Globus pallidus (tissue), 1 donor: ENCODE measurements at places on chromosomes 6 and 20.

- DNase-seq = no peak
Measured at GRCh38 chr6:28807682-28808280, 116.0 kb downstream of the TRIM27 start.

GRCh38 chr20:56788041-56788670 lies 159.1 kb downstream of the TFAP2C start:
- no peak for DNase-seq

GRCh38 chr6:74409447-74409846 lies 713.4 kb downstream of the CD109 start:
- no peak for DNase-seq

DNA sequence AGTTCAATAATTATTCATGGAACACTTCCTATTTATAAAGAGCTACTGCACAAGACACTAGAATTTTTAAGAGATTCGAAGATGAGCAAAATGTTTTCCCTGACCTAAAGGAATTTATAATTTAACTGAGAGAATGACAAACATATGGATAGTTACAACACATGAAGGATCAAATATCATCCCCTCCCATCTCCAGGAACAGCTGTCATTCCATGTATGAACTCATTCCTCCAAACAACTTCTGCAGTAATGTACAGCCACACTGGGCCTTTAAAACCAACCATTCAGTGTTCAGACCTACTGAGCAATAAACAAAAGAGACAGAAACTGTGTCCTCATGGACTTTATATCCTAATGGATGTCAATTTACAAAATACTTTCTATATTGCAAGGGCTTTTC lies 87.8 kb downstream of the KIF16B start:
- no peak for DNase-seq

GRCh38 chr6:16078064-16078463 lies 50.8 kb upstream of the MYLIP start:
- DNase-seq = no peak

DNA sequence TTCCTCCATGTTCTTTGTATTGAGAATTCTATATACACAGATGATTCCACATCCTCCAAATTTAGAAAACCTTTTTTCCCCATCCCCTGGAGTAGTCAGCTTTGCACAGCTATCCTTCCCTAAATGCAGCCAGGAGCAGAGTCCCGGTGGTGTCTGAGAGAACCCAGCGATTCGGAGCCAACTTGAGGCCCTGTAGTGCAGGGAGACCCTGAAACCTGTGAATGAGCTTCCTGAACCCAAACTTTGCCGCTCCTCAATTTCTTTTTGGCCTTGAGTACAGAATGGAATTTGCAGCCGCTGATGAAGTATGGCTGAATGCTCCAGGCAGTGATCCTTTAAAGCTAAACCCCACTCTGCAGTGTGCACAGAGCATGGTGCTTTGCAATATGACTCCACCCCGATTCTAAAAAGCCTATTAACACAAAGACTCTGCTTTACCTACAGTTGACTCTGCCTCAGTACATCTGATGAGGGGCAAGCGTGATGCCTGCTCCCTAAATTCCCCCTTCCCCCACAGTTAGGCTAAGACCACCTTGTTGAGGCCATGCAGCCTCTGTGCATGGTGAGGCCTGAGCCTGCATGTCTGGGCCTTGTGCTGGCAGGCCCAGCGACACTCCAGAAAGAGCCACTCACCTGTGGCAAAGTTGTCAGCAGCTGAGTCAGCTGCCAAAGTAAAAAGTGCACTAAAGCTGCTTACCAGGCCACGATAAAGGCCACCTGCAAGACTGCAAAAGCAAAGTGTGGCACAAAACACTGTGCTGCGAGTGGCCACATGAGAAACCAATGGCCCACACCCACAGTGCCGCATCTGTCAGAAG lies 82.1 kb downstream of the PLEKHG1 start:
- DNase-seq = no peak

GRCh38 chr6:27280064-27280539 lies 32.0 kb downstream of the POM121L2 start:
- DNase-seq = no peak

DNA sequence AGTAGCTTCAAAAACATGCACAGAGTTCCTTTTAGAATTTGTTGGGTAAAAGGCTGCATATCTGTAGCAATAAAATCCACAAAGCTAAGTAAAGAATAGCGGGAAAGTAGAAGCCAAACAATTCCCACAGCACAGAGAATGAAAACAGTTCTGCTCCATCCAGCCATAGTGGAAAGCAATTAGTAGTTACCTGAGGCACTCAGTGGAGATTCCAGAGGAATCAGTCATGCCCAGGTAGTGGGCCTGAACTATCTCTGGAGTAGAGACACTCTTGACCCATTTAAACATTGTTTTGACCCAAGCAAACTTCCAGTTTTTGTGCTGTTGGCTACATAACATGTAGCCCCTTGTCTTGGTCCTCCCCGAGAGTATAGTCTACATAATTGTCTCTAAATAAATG lies 559.5 kb upstream of the PTCHD4 start:
- DNase-seq = no peak

DNA sequence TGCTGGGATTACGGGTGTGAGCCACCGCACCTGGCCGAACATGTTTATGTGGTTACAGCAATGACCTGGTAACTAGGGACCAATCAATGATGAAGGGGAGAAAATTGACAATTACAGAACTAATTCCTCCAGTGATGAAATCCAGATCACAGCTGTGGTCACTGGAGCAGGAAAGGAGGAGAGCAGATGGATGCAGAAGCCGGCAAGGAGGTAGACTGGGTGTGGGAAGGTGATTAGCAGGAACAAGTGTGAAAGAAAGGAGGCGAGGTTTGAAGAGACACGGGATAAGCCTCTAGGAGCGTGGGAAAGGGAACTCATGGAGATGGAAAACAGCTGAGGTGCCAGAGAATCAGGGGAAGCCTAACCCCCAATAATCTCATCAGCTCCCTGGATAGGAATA lies 17.2 kb upstream of the SPAG4 start:
- no peak for DNase-seq

- no peak for DNase-seq
Measured at GRCh38 chr20:6030453-6031080, 23.3 kb downstream of the LRRN4 start.

DNA sequence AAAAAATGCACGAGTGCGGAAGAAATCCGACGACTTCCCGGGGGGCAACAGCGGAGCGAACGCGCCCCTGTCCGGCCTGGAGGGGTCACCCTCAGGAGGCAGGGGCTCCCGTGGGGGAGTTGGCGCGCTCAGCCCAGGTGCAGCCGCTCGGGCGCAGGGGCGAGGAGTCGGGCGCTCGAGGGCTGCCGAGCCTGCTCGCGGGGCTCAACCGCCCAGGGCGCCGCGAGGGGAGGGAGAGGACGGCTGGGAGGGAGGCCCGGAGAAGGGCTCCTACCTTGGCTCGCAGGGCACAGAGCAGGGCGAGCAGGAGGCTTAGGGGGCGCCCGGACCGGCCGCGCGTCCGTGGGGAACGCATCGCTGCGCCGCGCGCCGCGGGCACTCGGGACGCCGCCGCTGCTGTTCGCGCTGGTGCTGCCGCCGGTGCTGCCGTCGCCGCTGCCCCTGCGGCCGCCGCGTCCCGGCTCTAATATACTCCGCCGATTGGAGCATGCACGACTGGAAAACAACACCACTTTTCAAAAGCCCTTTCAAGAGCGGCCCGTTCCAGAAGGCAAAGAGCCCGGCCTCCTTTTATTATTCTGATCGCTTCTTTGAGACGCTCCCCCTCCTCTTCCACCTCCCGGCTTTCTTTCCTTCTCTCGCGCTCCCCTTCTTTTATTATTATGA lies 490 bp downstream of the JAG1 start:
- DNase-seq = no peak

GRCh38 chr6:146550911-146551310 lies 7.3 kb downstream of the RAB32 start:
- no peak for DNase-seq

GRCh38 chr6:38283734-38284362 lies 355.9 kb downstream of the BTBD9 start:
- no peak for DNase-seq

DNA sequence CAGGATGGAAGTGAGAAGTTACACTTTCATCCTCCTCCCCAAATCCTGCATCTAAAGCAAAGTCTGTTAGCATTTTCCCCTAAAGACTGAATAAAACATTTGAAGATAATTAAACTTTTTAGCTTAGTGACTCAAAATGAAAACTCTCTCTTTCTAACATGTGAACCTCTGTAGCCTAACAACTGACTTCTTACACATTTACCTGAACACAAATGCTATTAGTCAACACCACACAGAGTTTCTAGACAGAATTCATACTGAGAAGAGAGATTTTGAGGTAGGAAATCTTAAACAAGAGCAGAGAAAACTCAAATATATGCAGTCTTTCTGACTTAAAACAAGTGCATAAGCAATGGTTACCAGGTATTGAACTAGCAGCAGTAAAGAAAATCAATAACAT lies 149.9 kb upstream of the SMLR1 start:
- DNase-seq = no peak

- DNase-seq = no peak
Measured at GRCh38 chr6:42396720-42397119, 55.0 kb downstream of the TRERF1 start.

- DNase-seq = no peak
Measured at GRCh38 chr6:49550492-49551077, at the start of gene C6orf141. Gene C6orf141, plus strand, starts transcription at chr6:49550668. Its CDS starts 125 bp downstream, at chr6:49550793.

DNA sequence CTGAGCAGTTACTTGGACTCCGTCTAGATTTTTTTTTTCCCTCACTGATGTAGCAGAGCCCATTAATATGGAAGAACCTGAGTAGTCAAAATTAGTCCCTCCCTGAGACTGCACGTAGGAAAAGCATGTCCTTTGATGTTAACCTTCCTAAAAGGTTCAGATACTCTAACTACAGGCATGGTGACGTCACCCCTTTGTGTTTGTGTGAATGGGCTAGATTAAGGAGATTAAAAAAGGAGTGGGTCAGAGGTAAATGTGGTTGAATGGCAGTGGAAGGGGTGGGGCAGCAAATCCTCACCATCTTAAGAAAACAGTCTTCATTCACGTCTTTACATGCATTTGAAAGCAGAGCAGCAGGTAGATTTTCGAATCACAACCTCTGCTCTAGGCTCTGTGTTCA lies 521.1 kb downstream of the TFAP2B start:
- DNase-seq = no peak

DNA sequence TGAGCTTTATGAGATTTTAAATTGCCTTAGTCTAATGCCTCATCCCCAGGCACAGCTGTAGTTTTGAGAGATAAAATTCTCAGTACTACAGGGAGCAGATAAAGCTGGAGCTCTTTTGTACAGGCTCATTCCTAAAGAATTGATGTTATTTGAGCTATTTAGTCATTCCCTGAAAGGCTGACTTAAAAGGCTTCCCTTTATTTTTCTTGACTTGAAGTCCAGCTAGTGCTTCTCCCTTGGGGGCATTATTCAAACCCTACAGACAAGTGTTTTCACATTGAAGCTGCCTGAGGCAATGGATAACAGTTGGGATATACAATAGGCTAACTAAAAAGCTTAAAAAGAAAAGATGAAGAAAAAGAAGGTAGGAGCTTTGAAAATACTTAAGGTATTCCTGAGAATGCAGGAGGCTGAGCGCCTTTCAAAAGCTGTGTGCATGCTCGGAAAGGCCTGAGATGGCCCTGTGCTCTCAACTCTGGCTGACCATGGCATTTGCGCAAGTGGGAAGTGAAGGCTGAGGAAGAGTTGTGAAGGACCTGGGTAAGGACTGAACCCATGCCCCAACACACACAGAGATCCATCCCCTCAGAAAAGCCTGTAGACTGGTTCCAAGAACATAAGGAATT lies 315.1 kb downstream of the SMOC2 start:
- no peak for DNase-seq

DNA sequence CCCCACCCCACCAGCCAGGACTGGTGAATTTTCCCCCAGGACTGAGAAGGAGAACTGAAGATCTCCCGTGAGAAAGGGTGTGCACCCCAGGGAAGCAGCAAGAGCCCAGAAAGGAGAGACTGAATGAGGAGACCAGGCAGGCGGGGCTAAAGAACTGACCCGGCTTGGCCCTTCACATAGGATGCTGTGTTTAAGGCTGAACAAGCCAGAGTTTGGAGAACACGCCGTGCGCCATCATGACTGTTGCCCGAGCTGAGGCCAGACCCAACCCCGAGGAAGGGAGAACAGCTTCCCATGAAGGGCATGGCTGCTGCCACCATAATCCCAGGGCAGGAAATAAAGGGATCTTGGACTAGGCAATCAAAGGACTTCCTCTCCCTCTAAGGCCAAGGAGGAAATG lies 104.7 kb upstream of the SRSF6 start:
- no peak for DNase-seq

- peak; percentile 28 for DNase-seq
Measured at GRCh38 chr6:83417880-83418663, 12.8 kb downstream of the ME1 start.

DNA sequence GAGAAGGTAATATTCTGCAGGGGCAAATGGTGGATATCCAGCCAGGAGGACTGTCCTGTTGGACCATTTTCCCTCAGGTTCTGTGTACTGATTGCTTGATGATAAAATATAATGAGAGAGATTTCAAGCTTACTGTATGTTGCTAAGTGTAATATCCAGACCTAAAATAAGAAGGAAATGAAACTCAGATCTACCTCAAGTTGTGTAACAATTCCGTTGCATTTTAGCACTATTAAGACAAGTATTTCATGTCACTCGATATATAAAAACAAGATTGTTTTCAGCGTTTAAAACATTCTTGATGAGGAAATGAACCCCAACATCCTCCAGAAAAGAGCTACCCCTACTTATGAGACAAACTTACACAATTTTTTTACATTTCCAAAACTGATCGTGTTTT lies 57.2 kb downstream of the RGS17 start:
- no peak for DNase-seq

- DNase-seq = no peak
Measured at GRCh38 chr6:150751296-150751695, 114.2 kb upstream of the MTHFD1L start.

- no peak for DNase-seq
Measured at GRCh38 chr6:156729248-156729647, 47.9 kb upstream of the ARID1B start.

DNA sequence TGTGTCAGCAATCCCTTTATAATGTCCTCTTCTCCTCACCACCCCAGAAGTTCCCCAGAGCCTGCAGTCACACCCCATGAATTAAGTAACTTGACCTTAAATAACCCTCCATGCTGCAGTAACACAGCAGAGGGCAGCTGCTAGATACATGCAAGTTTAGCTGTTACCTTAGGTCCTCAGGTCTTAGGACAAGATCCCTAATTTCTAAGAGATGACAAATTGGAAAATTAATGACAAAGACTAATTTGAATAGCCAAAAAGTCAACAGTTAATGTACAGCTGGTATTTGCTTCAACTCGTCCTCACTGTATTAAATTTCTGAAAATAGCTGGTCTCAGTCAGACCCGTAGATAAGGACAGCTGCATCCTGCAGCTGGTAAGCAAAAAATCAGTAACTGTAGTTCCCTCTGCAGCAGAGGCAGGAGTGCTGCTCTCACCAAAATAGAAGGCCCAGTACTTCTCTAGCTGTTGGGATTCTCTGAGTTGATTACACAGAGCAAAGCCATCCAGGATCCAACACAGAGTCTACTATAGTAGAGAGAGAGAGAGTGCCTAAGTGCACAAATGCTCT lies 62.4 kb downstream of the TNFRSF21 start:
- DNase-seq = no peak

GRCh38 chr20:43778375-43778774 lies 51.6 kb upstream of the GTSF1L start:
- DNase-seq = no peak
